ENCODE measurements at places on chromosomes 1 and 21. TPM values are rescaled to one million over a fixed set of nuclear protein-coding genes. Genes with fewer than 3 reads are reported as not detected.

Gene MX1
- 3.8 TPM for total RNA-seq

Gene MYCBP
- 10.5 TPM for total RNA-seq

Gene PTAFR
- total RNA-seq: 1.6 TPM

Gene SLC5A3
- 9.4 TPM for total RNA-seq

Gene RRP15
- 19.0 TPM for total RNA-seq

Gene TNFRSF9
- 0.13 TPM for total RNA-seq

Gene SPRR2A
- not detected for total RNA-seq

Gene MEX3A
- 9.4 TPM for total RNA-seq

Gene NGF
- 3.2 TPM for total RNA-seq

Gene TTC24
- total RNA-seq: 0.09 TPM

Gene HFM1
- total RNA-seq: 4.0 TPM

Gene ALX3
- not detected for total RNA-seq

Gene LRRC3
- total RNA-seq: 0.98 TPM

Gene KCNT2
- total RNA-seq: 10.6 TPM

Gene CNR2
- total RNA-seq: under 0.01 TPM

Gene MCOLN2
- 0.18 TPM for total RNA-seq

Gene AKR7A3
- total RNA-seq: 1.3 TPM

Gene KLF17
- total RNA-seq: 0.13 TPM

Gene TAF5L
- total RNA-seq: 8.7 TPM

Gene JTB
- 105 TPM for total RNA-seq

Gene TCEA3
- total RNA-seq: 245 TPM

Gene LINGO4
- total RNA-seq: 0.22 TPM

Gene TMEM201
- total RNA-seq: 6.9 TPM

Gene TP53BP2
- 25.5 TPM for total RNA-seq

Gene SLC9C2
- total RNA-seq: not detected

Gene TRIM46
- 0.22 TPM for total RNA-seq

Gene METTL18
- 9.9 TPM for total RNA-seq

Gene PLA2G2A
- 0.35 TPM for total RNA-seq

Gene DIRAS3
- total RNA-seq: 3.5 TPM

Gene KMO
- 0.27 TPM for total RNA-seq

Gene VAMP3
- 57.5 TPM for total RNA-seq

Gene KRTAP19-1
- total RNA-seq: not detected

Gene IGFN1
- total RNA-seq: 1.2 TPM

Gene NFIA
- total RNA-seq: 40.8 TPM

Gene GDAP2
- 14.0 TPM for total RNA-seq

Gene CELA2A
- total RNA-seq: 0.13 TPM

Gene PPFIA4
- 22.4 TPM for total RNA-seq

Gene TTLL7
- total RNA-seq: 35.0 TPM

Gene TMEM79
- 2.1 TPM for total RNA-seq

Gene CFH
- 152 TPM for total RNA-seq

Gene RNU1-4
- total RNA-seq: 2,384 TPM

Gene CCDC30
- total RNA-seq: 1.7 TPM

Gene GPR37L1
- total RNA-seq: 0.04 TPM

Gene MAB21L3
- not detected for total RNA-seq

Gene SH3BGR
- total RNA-seq: 105 TPM

Gene ANKRD45
- total RNA-seq: 0.53 TPM

Gene CXADR
- total RNA-seq: 0.44 TPM

Gene CRYAA
- total RNA-seq: not detected

Gene ACTL8
- total RNA-seq: not detected

Gene IL22RA1
- total RNA-seq: not detected

Gene KCNAB2
- total RNA-seq: 2.4 TPM

Gene ZNF670
- total RNA-seq: 3.5 TPM

Gene TINAGL1
- 31.8 TPM for total RNA-seq
